H1 (cell line): ENCODE measurements at places on chromosomes 1 and 21. TPM values are rescaled to one million over a fixed set of nuclear protein-coding genes. Genes with fewer than 3 reads are reported as not detected.

- no peak for DNase-seq
- H3K4me3 ChIP-seq = no peak overlapping the region
- H3K4me1 ChIP-seq = no peaks in the 10 kb centered on the region
- H3K27ac ChIP-seq = no peak overlapping the region
- H3K27me3 ChIP-seq = no peaks in the 10 kb centered on the region
- H3K36me3 ChIP-seq = no peaks in the 10 kb centered on the region
These were observed 35.0 kb downstream of the ACKR1 start for GRCh38 chr1:159239551-159240220.

- H3K36me3 ChIP-seq = peaks cover 3% of the 10 kb centered on the region; the same call in 1 of the 2 replicates
- peaks cover 11% of the 10 kb centered on the region for H3K4me1 ChIP-seq
- DNase-seq = no peak
- no peaks in the 10 kb centered on the region for H3K27me3 ChIP-seq
- no peak overlapping the region for H3K4me3 ChIP-seq
- no peak overlapping the region for H3K27ac ChIP-seq
These were observed 53.3 kb downstream of the PDE9A start for GRCh38 chr21:42706765-42707164.

DNA sequence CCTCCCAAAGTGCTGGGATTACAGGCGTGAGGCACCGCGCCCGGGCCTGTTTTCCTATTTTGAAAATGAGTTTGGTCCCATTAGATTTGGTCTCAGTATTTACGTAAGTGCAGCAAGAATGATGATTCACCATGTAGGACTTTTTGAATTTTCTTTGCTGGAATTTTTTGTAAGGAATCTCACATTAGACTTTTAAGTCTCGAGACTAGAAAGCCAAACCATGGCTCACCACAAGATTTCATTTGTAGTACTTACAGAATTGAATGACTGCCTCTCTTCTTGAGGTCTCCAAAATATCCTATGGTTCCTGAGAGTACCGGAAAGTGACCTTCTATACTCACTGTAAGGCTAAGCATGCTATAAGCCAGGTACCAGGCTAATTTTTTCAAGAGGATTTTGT, 325 bp downstream of the OR14A2 start:
- no peak overlapping the region for H3K4me3 ChIP-seq
- no peaks in the 10 kb centered on the region for H3K36me3 ChIP-seq
- H3K4me1 ChIP-seq = no peaks in the 10 kb centered on the region
- DNase-seq = no peak

DNA sequence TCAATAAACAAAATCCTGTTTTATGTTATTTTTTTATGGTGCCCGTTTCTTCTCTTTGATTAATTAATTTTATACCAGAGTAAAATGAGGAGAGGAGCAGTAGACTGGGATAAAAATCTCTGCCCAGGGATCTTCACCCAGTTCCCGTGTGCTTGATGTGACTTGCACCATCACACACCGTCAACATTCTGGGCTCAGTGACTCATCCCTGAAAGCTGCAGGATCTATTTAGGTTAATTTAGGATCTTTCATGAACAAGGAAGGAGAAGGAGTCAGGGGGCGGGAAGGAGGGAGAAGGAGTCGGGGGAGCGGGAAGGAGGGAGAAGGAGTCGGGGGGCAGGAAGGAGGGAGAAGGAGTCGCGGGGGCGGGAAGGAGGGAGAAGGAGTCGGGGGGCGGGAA, 182.4 kb downstream of the SMYD3 start:
- DNase-seq = no peak
- no peaks in the 10 kb centered on the region for H3K36me3 ChIP-seq
- no peaks in the 10 kb centered on the region for H3K27me3 ChIP-seq
- no peak overlapping the region for H3K27ac ChIP-seq
- H3K4me1 ChIP-seq = no peaks in the 10 kb centered on the region

DNA sequence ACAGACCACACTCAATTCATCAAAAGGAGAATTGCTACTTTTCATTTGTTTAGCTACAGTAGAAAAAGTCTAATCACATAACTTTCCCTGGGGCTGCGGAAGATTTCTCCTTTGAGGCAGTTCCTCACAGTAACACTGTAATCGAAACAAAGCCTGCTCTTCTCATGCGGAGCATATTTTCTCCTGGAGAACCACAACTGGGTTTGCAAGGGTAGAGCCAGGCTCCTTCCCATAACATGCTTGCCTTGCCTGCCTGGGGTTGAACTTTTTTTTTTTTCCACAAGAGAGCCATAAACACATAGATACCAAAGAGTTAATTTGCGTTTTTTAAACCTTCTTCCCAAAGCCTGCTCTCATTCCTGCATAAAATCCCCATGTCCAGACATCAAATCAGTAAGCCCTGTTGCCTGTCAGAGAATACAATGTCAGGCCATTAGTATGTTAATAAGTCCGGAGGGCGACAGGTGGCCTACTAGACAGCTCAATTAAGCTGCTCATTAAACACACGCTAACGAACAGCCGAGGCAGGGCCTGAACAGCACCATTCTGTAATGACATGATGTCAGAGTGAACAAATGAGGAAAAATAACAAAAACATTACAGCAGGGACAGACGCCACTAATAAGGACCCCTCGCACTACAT, 107.1 kb upstream of the OLIG2 start:
- no peaks in the 10 kb centered on the region for H3K36me3 ChIP-seq
- H3K4me3 ChIP-seq = no peak overlapping the region
- H3K4me1 ChIP-seq = peaks cover 10% of the 10 kb centered on the region

DNA sequence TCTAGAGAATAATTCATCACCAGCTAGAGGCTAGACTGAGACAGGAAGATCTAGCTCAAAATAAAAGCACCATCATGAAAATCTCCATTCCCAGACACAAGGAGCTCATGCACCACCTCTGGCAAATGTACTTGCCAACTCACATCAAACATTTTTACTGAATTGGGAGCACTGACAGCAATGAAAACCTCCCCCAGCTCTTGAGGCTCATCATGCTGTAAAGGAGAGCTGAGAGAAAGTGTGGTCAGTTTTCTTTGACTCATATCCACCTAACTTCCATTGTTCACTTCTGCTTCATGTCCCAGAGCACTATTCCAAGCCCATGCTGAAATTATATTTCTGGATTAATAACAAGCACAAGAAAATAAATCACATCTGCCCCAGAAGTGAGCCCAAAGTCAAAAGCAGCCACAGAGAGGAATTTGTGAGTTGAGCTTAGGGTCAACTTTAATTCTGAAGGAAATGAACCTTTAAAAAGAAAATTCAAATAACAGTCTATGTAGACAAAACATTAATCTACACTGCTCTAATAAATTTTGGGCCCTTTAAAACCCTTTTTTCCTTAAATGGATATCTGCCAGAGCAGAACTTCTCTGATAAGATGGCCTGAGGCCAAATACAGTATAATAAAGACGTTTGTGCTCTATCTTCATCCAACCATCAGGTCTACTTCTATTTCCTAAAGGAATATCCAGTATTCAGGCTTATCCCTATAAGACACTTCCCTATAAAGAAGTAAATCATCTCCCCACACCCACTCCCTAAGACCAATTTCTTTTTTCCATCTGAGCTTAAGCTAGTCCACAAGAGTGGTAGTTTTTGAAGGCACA, 85.9 kb upstream of the ADAM30 start:
- DNase-seq = no peak
- H3K27me3 ChIP-seq = no peaks in the 10 kb centered on the region
- no peak overlapping the region for H3K27ac ChIP-seq
- no peaks in the 10 kb centered on the region for H3K36me3 ChIP-seq
- H3K4me1 ChIP-seq = no peaks in the 10 kb centered on the region

DNA sequence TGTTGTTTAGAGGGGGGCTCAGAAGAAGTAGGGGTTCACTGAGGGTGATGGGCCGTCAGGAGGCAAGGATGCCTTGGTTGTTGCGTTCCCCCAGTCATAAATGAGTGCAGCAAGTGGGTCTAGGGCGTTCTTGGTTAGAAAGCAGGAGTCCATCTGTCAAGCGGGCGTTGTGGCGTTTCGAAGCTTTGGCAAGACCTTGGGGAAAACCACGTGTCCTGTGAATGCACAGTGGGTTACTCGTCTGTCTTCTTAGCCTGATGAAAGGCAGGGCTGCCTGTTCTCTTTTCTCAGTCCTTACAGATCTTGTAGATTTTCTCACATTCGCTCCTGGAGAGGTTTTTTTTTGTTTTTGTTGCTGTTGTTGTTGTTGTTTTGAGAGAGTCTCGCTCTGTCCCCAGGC, 6.3 kb upstream of the ZNF496 start:
- no peak for DNase-seq

DNA sequence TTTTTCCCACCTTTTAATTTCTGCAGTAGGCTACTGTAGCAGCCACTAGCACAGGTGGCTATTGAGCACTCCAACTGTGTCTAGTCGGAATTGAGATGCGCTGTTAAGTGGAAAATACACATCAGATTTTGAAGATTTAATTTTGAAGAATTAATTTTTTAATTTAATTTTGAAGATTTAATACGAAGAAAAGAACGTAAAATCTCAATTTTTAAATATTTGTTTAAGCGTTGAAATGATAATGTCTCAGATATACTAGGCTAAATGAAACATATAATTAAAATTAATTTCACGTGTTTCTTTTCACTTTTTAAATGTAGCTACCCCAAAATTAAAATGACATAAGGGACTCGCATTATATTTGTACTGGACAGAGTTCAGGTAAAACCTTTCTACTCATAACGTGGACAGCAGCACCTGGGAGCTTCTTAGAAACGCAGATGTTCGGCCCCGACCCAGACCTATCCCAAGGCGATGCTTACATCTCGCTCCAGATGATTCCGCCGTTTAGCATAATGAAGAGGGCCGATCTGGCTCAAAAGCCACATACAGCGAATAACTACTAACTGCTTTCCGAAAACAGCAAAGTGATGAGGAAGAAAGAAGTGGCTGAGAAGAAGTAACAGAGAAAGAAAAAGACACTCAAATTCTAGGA, 717 bp downstream of the CRYZL1 start:
- DNase-seq = no peak
- H3K27me3 ChIP-seq = no peaks in the 10 kb centered on the region
- peak overlapping the region; percentile 82 for H3K27ac ChIP-seq

- no peaks in the 10 kb centered on the region for H3K27me3 ChIP-seq
- no peaks in the 10 kb centered on the region for H3K4me1 ChIP-seq
- no peak for DNase-seq
- no peak overlapping the region for H3K27ac ChIP-seq
- H3K36me3 ChIP-seq = no peaks in the 10 kb centered on the region
These were observed 103.0 kb downstream of the SMYD3 start for GRCh38 chr1:246404078-246404477.

DNA sequence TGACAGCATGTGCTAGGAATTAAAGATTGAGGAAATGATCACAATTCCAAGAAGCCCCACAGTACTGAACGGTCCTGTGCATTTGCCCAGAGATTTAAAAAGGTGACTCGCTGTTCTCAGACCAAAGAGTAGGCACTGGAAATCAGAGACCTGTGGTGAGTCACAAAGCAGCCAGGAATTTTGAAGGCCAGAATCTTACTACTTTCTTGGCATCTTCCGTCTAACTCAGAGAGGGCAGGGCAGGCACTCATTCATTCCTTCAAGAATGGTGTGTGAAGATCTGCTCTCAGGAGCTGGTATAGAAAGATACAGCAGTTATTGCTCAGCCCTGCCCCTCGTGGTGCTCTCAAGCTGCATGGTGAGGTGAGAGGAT, 57.9 kb downstream of the BRINP2 start:
- H3K36me3 ChIP-seq = no peaks in the 10 kb centered on the region

- no peaks in the 10 kb centered on the region for H3K27me3 ChIP-seq
- H3K4me3 ChIP-seq = no peak overlapping the region
- no peak for DNase-seq
- H3K36me3 ChIP-seq = no peaks in the 10 kb centered on the region
These were observed 548.2 kb upstream of the ADGRL4 start for GRCh38 chr1:79554688-79555087.

Gene CD5L
- total RNA-seq = not detected in 2 replicates

Gene WDR64
- not detected in 2 replicates for total RNA-seq

Gene LCE1C
- total RNA-seq = not detected in 2 replicates

Gene SLC41A1
- total RNA-seq = 42.3 and 43.2 TPM in 2 replicates

Gene EDN2
- total RNA-seq = 0.39 TPM in 1 of 2 replicates, not detected in the other
